ENCODE measurements at places on chromosomes 4 and X. TPM values are rescaled to one million over a fixed set of nuclear protein-coding genes. Genes with fewer than 3 reads are reported as not detected.

DNA sequence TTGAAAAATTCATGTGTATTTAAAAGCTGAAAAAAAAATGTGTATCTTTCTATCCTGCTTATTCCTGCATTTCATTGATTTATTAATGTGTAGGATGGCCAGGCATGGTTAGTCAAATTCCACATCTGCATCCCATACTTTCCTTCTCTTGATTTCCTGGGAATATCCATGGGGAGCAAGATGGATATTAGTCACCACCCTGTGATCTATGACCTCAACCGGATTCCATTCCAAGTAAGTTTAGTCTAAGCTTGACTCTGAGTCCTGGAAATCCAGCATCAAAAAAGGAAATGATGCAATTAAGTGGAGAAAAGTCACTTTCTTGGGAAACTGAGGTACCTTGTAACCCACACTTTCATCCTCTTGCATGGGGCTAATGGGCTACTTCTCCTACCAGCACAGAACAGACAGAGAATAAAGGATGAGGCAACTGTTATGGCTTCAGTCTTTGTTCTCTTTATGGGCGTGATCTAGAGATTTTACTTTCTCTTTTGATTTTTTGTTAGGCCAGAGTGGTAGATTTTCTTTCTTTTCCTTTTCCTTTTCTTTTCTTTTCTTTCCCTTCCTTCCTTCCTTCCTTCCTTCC, 17.1 kb upstream of the BEX4 start:
- no peak for DNase-seq

- no peak for DNase-seq
These were observed 50.0 kb downstream of the IGSF1 start for GRCh38 chrX:131239057-131239456.

- DNase-seq: no peak
These were observed 342.8 kb upstream of the F9 start for GRCh38 chrX:139187738-139188137.

- no peak for DNase-seq
These were observed 14.2 kb upstream of the PTPN13 start for GRCh38 chr4:86579941-86580340.

- DNase-seq: peak; percentile 94
These were observed 7.2 kb downstream of the TBC1D14 start for GRCh38 chr4:6916587-6917460.

DNA sequence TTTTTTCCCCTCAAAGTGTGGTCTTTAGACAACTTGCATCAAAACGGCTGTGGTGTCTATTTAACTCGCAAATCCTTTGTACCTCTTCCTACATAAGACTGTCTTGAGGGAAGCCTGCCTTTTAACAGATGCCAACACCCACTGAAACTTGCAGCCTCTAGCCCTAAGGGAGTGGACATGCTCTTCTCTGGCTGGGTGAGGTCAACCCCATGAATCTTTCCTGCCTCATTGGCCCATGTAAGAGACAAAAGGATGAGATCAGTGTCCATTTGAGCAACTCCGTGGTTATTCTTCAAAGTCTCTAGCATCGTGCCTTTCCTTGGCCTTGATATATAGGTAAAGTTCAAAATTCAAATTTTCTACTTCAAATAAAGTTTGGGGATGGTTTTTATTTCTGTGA, 134.7 kb downstream of the SHROOM3 start:
- no peak for DNase-seq

DNA sequence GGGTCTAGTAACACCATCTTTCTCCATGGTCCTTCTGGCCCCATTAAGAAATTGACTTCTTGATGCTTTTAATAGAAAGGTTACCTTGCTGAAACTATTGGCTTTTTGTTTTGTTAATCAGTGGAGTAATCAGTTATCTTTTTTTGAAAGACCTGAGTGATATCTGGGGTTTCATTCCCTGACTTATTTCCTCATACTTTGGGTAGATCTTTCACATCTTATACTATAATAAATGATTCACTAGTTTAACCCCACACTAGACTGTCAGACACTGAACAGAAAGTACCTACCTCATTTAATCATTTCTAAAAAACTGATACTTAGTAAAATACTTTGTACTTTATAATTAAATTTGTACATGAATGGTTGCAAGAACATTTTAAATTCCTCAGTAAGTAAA, 1021.1 kb downstream of the STIM2 start:
- no peak for DNase-seq

- no peak for DNase-seq
These were observed 402.9 kb downstream of the PCDH18 start for GRCh38 chr4:137129441-137129840.

- no peak for DNase-seq
These were observed 15.2 kb downstream of the BLTP1 start for GRCh38 chr4:122167369-122167768.

DNA sequence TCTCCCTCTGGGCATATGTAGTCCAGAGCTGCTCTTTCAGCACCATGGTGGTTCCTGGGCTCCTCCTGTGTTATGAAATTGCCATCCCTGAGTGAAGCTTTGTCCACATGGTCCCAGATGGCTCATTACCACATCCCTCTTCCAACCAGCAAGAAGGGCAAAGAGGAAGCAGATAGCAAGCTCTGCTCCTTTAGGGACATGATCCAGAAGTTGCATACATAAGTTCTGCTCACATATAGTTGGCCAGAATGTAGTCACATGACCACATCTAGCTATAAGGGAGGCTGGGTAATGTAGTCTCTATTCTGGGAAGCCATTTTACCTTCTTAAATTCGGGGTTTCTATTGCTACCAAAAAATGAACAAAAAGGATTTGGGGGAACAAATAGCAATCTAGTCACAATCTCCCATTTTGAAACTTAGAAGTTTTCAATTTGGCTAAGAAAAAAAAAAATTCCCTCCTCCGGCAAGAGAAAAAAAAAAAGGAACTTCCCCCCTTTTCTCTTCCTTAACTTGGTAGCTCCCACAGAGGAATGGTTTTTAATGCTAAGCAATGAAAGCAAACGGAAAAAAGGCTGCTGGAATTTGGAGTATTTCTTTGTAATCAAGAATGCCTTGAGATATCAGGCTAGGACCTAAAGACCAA, 88.2 kb upstream of the USP9X start:
- DNase-seq: no peak

DNA sequence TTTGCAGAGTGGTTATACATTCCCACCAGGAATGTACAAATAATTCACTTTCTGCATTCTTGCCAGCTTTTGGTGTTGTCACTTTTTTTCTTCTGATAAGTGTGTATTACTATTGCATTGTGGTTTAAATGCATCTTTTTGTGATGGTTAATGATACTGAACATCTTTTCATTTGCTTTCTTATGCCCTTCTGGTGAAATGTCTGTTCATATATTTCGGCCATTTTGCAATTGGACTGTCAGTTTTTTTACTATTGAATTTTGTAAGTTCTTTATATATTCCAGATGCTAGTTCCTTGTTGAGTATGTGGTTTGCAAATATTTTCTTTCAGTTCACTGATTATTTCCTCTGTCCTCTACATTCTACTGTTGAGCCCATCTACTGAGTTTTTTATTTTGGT, 19.4 kb upstream of the BMP2K start:
- DNase-seq: no peak

DNA sequence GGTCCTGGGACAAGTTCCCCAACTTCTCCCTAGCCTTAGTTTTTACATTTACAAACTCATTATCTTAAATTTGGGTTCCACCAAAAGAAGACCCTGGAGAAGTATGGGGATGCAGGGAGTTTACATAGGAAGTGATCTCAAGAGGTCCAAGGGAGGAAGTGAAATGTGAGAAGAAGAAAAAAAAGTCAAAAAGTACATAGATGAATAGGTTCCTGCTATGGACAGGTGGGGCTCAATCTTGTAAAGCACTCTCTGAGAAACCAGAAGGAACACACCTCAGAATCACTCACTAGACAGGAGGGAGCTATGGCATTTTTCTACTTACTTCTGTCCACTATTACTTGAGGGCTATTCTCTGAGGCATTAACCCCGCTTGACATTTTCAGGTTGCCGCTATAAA, 56.6 kb downstream of the ARHGAP6 start:
- no peak for DNase-seq

DNA sequence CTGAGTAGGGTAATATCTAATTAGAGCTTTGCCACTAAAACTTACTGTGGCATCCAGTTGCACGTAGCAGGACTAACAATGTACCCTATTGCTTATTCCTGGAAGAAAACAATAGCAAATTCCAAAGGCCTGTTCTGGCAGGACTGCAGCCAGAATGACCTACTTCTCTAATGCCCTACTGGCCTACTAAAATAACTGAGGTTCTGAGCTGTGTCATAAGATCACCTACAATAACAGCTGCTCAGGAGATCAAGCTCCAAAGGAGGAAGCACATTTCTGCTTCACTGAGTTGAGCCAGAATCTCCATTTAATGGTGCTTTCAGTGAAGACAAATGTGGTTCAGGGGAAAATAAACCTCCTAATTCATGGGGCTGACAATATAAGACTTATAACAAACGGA, 42.2 kb upstream of the CXCL8 start:
- DNase-seq: no peak

DNA sequence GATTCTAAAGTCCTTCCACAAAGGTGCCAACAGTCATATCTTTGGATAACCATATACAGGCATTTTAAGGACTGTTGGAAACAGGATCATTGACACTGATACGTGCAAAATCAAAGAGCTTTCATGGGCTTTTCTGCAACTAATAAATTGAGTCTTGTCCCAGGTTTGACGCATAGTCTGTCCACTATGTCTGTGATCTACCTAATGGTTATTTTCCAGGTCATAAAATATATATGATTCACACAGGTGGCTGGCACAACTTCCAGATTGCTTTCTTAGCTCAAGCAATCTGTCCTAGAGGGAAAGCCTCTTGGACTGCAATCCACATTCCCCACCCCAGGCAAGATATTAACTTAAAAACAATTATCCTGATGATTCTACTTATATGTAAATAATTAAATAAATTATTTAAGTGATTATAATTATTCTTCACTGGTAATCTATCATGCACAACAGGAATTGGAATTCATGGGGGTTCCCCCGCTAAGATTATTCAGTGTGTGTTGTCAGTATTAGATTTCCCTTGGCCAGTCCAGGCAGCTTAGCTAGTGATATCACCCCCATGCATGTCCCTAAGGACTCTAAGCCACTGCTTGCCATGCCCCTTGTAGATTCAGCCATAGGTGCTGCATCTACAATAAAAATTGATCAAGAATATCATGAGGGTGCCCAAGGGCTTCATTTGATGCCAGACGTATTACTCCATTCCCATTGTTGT, 97.8 kb downstream of the TLL1 start:
- DNase-seq: no peak

- DNase-seq: no peak
These were observed 208.6 kb downstream of the VEGFC start for GRCh38 chr4:176584031-176584606.

- no peak for DNase-seq
These were observed 5.0 kb upstream of the MGST2 start for GRCh38 chr4:139660568-139661043.

DNA sequence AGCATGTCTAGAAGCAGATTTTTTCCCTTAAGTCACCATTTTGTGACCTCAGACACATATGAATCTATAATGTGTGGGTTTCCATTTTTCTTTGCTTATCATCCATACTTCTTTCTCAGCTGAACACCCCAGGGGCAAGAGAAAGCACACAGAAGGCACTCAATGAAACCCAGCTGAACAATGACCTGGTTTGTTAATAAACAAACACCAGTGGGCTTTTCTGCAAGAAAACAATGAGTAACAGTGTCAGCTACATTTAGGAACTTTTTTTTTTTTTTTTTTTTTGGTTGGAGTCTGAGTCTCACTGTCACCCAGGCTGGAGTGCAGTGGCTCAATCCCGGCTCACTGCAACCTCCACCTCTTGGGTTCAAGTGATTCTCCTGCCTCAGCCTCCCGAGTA, 40.7 kb upstream of the KLF3 start:
- DNase-seq: no peak

GRCh38 chr4:136000246-136000645, 1532.0 kb downstream of the PCDH18 start:
- DNase-seq: no peak

GRCh38 chr4:158285429-158286216, 75.3 kb downstream of the TMEM144 start:
- DNase-seq: no peak

DNA sequence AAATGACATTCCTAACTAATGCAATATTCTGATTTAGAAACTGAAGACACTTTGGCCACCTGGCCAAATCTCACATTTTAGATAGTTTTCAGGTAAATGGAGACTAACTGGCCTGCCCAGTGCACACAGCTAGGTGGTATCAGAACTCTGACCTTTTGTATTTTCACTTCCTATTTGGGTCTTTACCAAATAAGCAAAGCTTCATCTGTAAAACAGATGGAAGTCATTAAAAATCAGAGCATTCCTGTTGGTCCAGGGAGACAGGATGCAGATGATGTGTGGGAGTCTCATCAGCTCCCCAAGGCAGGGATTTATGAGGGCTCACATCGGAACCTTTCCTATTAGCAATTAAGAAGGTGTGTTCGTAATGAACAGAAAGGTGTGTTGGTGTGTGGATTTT, 57.7 kb downstream of the ARHGAP10 start:
- DNase-seq: no peak

- DNase-seq: no peak
These were observed 45.2 kb downstream of the ANXA5 start for GRCh38 chr4:121651597-121651996.

Gene LRCH2
- total RNA-seq: 1.2 TPM

Gene SLITRK4
- 22.1 TPM for total RNA-seq

Gene P2RY4
- 0.24 TPM for total RNA-seq

Gene GPC3
- 1.6 TPM for total RNA-seq

Gene DMRTC1B
- total RNA-seq: not detected

Gene LCORL
- 5.5 TPM for total RNA-seq

Gene TMEM271
- total RNA-seq: not detected

Gene NOX1
- total RNA-seq: not detected
